ENCODE measurements at places on chromosomes 4 and X. TPM values are rescaled to one million over a fixed set of nuclear protein-coding genes. Genes with fewer than 3 reads are reported as not detected.

ADH7 gene
- not detected for total RNA-seq

DNA sequence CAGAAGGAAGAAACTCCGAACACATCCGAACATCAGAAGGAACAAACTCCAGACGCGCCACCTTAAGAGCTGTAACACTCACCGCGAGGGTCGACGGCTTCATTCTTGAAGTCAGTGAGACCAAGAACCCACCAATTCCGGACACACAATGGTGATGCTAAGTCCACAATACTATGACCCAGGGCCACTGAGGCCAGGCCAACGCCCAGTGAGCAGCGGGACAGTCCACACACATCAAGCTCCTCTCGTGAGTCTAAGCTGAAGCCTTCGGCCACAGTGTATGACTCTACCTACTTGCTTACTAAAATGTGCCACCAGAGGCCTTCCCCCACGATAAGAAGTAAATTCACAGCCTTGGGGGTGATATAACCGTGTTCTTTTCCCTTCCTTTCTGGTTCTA is 10.2 kb upstream of the CDKN2AIP start:
- DNase-seq: no peak

- no peak for DNase-seq
Observed at GRCh38 chr4:8419222-8420041, 21.1 kb downstream of the ACOX3 start.

DNA sequence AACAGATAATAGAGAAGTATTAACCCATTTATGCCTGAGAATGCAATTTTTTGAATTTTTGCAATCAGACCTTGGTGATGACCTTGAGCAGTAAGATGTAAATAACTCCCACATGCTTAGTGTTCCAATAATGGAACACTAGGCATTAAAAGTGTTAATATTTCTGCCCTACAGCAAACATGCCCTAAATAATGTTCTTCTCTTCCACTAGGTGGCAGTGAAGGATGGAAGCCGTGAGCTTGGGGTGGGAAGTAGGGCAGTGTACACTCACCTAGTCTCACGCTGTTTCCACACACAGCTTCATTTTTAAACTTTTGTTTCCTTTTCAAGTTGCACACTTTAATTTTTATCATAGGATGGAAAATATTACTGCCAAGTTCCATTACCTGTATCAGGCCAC is 613.1 kb upstream of the HS3ST1 start:
- DNase-seq: peak; percentile 52

- DNase-seq: no peak
Observed at GRCh38 chr4:94603170-94603747, 151.5 kb downstream of the PDLIM5 start.

CXCL8 gene
- not detected for total RNA-seq

- DNase-seq: no peak
Observed at GRCh38 chrX:29787656-29788055, 427.7 kb upstream of the MAGEB2 start.

DNA sequence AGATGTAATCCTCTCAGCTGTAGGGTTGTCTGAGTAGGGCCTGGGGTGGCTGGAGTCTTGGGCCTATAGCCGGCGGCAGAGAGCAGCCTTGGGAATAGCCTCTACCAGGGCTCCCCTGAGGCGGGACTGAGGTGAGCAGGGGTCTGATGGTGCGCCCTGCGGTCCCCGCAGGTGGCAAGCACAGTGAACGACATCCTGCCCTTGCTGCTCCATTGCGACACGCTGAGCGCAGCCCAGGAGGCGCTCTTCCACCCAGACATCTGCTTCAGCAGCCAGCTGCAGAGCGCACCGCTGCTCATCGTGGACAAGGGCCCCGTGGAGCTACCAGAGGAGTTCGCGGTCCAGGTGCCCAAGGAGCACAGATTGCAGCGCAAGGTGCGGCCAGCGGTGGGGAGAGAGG is 317.0 kb downstream of the ADGRL3 start:
- no peak for DNase-seq

- DNase-seq: no peak
Observed at GRCh38 chr4:74083546-74083945, 15.4 kb downstream of the CXCL2 start.

- no peak for DNase-seq
Observed at GRCh38 chr4:4440333-4441061, 53.6 kb downstream of the NSG1 start.

- no peak for DNase-seq
Observed at GRCh38 chr4:74537459-74537858, 92.5 kb downstream of the AREG start.

DNA sequence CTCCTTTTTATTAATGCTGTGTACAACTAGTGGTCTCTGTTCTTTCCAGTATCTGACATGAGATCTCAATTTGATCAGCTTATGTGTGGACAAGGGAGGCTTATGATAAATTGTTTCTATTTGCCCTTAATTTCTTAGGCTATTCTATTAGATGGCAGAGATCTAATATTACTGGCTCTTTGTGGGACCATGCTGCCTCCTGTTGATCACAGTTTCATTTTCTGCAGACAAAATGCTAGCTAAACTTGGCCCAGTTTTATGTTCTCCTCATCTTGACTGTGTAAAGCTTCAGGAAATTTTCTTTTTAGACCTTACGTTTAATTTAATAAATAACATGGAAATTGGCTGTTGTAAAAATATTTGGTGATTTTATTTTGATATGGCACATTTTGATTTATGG is 627.1 kb upstream of the AADAT start:
- DNase-seq: no peak

TEX11 gene
- total RNA-seq: not detected

HTRA3 gene
- not detected for total RNA-seq

GRCh38 chrX:10811111-10811510 is 190.7 kb upstream of the MID1 start:
- DNase-seq: no peak

DNA sequence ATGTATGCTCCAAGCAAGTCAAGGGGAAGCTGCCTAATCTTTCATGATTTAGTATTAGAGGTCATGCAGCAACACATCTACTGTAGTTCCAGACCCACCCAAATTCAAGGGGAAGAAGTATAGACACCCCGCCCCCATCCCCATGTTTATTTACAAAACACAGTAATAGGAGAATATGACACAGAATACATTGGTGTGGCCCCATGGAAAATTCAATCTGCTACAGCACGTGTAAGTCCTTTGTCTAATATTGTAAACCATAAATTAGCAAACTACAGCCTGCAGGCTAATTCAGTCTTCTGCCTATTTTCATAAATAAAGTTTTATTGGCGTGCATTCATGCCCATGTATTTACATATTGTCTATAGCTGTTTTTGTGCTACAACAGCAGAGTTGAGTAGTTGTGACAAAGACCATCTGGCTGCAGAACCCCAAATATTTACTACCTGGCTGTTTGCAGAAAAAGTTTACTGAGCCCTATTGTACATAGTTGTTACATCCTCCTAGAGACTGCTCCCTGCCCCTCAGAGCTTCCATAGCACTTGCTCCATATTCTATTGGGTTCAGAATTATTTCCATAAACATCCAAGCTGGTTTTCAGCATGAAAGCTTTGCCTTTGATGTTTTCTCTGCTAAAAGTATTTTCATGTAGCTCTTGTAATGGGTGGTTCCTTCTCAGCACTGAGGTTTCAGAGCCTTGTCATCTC is 326.8 kb upstream of the CPEB2 start:
- no peak for DNase-seq

GRCh38 chr4:116870686-116871085 is 214.7 kb downstream of the TRAM1L1 start:
- no peak for DNase-seq

- DNase-seq: no peak
Observed at GRCh38 chrX:39654183-39654925, 443.4 kb downstream of the BCOR start.

HTN3 gene
- not detected for total RNA-seq

DNA sequence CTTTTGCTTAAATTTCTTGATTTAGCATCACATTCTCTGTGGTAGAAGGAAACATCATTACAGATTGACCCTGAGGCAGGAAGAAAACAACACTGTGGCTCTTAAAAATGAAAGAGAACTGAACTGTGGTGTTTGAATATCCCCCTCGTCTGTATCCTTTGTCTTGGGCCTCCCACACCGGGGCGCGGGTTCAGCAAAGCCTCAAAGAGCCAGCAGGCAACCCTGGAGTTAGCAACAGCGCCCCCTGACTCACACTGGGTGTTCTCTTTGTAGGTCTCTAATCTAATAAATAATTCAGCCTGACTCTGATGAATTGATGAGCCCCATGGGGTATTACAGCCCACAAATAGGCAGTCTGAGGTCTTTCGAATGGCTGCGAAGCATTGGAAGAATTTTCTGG is 46.1 kb upstream of the CTSO start:
- peak; percentile 75 for DNase-seq

DNA sequence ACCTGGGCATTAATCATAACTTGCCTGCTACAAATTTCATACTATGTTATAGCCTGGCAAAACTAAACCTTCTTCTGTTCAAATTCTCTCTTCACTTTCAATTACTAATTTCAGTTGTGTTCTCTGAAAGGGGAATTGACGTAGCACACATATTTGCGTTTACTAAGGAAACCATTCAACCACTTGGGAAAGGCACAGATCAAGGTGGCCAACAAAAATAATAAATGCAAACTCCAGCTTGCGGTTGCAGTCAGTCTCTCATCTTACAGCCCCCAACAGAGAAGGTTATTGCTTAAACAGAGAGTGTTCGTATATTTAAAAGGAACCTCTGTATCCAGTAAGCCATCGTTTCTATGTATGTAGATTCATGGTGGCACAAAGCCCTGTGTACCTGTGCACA is 4.0 kb downstream of the SRPX start:
- no peak for DNase-seq

LDB2 gene
- total RNA-seq: not detected

DNA sequence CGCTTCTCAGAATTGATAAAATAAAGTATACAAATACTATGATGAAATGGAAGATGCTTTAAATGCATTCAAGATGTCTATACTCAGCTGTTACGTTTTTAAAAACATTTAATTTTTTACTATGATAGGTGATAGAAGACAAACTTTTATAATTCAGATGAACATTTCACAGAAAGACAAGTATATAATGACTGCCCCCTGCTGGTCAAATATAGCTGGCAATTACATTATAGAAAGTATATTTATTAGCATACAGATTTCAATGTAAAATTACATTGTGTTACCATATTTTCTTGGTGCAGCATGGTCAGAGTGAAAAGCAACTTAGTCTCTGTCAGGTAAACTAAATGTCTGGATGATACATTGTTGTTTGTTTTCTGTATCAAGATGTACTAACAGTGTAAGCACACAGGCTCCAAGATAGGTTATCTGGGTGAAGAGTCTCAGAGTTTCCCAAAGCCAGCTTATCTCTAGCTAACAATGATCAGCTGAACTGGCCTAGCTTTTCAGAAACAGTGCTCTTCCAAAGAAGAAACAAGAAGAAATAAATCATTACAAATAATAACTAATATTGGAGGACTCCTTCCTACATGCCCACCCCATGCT is 54.1 kb downstream of the SRPX start:
- DNase-seq: peak; percentile 81

DNA sequence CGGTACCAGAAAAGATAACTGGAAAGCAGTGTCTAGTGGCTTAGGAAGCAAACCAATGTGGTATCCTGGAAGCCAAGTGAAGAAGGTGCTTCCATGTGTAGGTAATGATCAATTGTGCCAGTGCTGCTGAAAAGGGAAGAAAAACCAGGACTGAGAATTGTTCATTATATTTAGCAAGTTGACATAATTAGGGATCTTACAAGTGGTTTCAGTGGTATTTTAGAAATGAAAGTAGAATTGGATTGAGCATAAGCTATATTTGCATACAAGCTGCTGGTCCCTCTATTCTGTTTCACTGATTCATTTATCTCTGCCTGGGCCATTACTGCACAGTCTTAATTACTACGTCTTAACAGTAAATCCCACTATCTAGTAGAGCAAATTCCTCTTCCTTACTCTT is 32.3 kb downstream of the PRDM8 start:
- no peak for DNase-seq

- DNase-seq: no peak
Observed at GRCh38 chr4:24278693-24279092, 305.7 kb downstream of the DHX15 start.

SUPT20HL1 gene
- not detected for total RNA-seq

SYTL5 gene
- total RNA-seq: not detected

STBD1 gene
- total RNA-seq: not detected

SHROOM3 gene
- 0.78 TPM for total RNA-seq

TREX2 gene
- total RNA-seq: 1.2 TPM

BBS12 gene
- total RNA-seq: 2.0 TPM

GRCh38 chr4:134936014-134936413 is 734.4 kb upstream of the PABPC4L start:
- DNase-seq: no peak

LEF1 gene
- not detected for total RNA-seq

NFXL1 gene
- 30.7 TPM for total RNA-seq

DNA sequence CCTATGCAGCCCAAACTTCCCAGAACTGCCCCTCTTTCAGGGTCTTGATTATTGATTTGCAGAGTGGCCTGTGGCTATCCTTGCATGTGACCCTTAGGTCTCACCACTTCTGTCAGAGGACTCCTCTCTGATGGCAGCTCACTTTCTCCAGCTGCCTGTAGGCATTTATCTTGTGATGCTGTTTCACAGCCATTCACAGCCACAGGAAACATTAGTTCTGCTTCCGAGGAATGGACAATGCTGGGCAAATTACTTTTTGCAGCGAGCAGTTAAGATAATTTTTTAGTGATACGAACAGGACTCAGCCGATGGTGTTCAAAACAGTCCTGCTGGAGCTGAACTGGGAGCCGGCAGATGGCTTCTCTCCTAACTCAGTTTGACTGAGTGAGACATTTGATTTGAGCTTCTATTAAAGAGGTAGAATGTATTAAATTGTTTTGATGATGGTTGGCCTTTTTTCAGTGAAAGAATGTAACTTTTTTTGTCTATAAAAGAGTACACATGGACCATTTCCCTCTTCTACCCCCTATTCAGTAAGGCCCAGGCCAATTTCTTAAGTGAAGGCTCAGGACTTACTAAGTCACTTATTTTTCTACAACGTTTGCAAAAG is 58.4 kb upstream of the TMEM150C start:
- no peak for DNase-seq

Data from Karpas-422 (cell line).